AG04449 (cell line): ENCODE measurements at places on chromosomes 1 and 21.
A peak's percentile ranks its signal among the peaks of the same experiment; 100 is the strongest.

DNA sequence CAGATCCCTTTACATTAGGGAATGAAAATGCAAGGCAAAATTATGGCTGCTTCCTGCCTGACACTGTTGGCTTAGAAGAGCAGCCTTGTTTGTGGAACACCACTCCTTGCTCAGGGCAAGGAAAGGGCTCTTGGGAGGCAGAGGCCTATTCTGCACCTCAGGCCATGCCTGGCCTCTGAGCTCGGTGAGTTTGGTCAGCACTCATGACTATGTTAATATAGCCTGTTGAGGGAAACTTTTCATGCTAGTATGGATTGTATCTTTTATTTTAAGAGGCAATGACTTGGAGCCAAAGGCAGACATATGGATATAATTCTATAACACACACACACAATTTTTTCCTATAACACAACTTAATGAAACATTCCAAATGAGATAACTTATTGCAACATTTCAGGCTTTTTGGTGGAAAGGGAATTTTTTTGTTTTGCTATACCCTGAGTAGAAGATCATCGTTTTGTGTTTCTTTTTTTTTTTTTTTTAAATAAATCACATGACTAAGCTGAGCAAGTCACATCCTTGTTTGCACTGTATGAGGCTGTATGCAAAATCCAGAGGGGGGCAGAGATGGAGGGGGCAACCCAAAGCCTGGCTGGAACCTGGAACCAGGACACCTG is 5.6 kb upstream of the YRDC start:
- no peak for DNase-seq

GRCh38 chr1:59674595-59674994 is 140.2 kb upstream of the HOOK1 start:
- DNase-seq = no peak

DNA sequence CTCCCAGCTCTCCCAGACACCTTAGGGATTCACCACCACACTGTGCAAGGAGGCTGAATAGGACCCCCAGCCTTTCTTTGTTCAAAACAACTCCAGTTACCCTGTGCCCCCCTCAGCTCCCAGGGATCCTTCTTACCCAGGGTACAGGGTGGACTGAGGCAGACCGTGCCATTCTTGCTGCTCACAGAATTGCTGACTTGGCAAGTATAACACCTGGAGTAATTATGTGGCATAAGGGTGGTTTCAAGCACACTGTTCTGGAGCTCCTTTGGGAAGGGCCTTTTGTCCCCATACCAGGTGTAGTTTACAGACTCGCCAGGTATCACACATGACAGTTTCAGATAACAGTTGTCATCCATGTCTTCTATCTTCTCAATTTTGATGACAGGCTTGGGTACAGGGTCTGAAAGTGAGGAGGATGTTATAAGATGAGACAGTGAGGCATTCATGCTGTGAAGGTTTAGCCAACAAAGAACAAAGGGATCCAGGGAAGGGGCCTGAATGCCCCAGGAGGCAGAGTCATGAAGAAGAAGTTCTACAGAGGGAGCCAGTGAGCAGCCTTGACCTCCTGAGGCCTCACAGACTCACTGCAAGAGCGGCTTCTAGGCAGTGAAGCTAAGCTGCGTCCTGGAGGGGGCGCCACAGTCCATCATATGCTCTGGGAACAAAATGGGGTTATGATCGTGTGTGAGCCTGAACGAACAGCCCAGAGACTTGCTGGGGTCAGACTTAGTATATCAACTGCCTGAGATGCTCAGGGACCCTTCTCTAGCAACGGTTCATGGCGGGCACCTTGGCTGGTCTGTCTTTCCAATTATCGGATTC is 30.3 kb downstream of the CD48 start:
- DNase-seq = no peak

- DNase-seq = no peak
These were observed 83.5 kb downstream of the SYF2 start for GRCh38 chr1:25148673-25149300.

GRCh38 chr1:25800703-25801377 is 847 bp downstream of the SELENON start:
- DNase-seq = no peak

DNA sequence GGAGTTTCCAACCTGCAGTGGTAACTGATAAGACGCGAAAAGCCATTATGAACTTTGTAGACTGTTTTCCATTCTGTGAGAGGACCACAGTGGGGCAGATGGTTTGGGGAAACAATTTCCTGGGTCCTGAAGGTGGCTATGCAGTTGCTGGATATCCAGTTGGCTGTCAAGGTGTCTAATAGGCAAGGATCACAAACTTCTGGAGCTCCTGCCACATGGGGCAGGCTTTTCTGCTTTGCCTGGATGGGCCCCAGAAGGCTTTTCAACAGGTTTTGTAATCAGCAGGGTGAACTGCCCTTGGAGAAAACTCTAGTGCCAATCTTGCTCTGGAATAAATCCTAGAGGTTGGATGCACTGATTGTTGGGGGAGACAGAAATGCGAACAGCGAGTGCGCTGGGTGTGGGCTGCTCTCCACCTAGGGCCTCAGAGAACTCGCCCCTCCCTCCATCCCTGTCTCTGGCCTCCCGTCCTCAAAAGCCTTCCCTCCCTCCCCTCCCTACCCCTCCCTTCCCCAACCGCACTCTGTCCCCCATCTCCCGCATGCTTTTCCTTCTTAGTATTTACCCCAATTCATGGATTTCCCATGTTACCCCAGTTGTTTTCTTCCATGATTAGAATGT is 210.3 kb upstream of the USP24 start:
- DNase-seq = no peak

DNA sequence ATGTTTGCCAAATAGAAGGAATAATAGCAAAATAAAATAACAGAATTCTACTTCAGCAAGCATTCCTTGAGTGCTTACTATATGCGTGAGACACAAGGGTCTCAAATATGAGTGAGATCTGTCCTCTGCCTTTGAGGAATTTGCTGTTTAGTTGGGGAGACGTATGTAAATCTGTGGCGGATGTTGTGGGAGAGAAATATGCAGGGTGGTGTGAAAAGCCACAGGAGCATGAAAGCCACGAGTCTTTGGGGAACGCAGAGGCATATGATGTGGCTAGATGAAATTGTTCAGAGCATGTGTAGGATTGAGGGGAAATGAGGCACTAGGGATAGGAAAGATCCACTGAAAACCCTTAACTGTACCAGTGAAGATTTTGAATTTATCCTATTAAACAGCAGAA is 244.4 kb downstream of the PBX1 start:
- DNase-seq = peak; percentile 56

- DNase-seq = no peak
These were observed 72.3 kb downstream of the CTH start for GRCh38 chr1:70483342-70483741.
